ENCODE measurements at places on chromosomes 2 and 18.

DNA sequence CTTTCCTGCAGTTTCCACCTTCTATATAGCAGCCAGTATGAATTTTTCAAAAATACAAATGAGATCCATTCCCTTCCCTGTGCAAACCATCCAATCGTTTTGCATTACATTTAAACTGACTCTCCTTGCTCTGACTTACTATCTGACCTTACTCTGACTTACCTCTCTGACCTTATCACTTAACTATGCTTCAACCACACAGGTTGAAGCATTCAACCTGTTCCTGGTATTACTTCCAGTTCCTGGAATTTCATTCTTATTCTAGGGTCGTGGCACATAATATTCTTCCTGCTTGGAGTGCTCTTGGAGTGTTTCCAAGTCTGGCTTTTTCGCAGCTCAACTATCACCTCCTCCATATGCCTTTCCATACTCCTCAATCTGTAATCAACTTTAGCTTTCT lies 850.6 kb upstream of the CHAC2 start:
- DNase-seq: no peak

- no peak for DNase-seq
Measured at GRCh38 chr2:108633409-108633808, 85.9 kb upstream of the RANBP2 start.

- no peak for DNase-seq
Measured at GRCh38 chr18:74804677-74805076, 207.0 kb downstream of the ZNF407 start.

- DNase-seq: no peak
Measured at GRCh38 chr2:5530011-5530696, 162.0 kb upstream of the SOX11 start.

- DNase-seq: no peak
Measured at GRCh38 chr2:204664708-204665121, 119.4 kb downstream of the PARD3B start.

DNA sequence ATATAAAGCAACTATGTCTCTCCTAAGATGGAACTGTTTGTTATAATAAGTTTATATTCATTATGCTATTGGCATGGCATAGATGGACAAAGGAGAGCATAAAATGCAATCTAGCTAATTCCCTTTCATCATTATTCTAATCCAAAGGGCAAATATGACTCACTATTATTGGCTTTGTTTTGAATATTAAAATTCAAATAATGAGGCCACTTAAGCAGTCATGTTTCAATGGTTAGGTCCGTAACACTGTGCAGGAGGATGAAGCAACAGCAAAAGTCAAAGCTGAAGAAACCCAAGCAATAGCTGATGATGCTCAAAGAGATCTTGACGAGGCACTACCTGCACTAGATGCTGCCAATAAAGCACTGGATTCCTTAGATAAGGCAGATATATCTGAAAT lies 177.1 kb downstream of the TRABD2A start:
- DNase-seq: no peak

DNA sequence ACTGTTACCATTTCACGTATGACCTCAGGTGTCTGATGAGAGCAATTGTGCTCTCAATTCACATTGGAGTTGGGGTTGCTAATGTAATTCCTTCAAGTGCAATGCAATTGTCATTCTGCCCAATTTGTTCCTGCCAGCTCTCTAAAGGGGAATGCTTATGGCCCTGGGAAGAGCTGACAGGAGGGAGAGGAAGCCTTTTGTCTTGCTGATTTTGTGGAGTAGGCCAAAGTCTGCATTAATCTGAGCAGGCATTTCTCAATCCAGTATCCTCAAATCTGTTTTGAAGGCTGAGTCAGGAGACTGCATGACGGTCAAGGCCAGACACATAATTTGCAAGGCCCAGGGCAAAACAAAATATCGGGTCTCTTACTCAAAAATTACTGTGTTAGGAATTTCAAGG lies 326.4 kb upstream of the SPHKAP start:
- no peak for DNase-seq

DNA sequence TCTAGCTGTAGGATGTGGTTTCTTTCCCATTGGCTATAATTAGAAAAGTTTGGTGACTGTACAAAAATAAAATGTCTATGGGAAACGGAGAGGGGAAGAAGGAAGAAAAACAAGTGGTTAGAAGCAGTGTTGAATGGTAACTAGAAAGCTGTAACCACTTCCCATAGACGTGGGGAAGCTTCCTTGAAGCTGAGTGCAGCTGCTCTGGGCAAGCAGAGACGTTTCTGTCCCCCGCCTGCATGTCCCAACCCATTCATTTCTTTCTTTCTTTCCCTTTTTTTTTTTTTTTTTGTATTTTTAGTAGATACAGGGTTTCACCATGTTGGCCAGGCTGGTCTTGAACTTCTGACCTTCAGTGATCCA lies 367.8 kb upstream of the HS6ST1 start:
- DNase-seq: no peak

- no peak for DNase-seq
Measured at GRCh38 chr18:7479756-7480155, 87.4 kb upstream of the PTPRM start.

DNA sequence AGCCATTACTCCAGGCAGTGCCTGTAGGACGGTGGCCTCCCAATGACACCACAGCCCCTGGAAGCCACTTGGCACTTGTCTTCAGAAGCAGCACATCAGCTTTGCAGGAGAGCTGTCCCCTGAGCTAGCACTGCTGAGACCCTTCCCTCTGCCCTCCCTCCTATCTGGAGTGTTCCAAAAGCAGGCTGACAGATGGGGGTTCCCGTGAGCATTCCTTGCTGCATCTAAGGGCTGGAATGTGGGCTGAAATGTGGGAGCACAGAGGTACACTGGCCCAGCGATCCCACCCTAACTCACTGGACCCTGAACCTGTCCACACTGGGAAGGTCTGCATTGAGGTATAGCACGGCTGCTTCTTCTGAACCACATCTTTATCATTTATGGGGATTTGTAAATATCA lies 230.1 kb downstream of the ANAPC1 start:
- no peak for DNase-seq

DNA sequence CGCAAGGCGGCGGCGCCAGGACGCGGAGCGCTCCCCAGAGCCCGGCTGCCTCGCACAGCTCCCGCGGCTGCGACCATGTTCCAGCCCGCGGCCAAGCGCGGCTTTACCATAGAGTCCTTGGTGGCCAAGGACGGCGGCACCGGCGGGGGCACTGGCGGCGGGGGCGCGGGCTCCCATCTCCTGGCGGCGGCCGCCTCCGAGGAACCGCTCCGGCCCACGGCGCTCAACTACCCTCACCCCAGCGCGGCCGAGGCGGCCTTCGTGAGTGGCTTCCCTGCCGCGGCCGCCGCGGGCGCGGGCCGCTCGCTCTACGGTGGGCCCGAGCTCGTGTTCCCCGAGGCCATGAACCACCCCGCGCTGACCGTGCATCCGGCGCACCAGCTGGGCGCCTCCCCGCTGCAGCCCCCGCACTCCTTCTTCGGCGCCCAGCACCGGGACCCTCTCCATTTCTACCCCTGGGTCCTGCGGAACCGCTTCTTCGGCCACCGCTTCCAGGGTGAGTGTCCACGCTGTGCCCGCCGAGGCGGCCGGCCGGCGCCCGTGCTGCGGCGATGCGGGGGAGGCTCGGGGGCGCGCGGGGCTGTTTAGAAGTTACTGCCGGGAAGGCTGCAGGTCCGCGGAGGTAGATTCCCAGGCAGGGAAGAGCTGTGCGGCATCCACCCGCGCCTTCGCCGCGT lies 696 bp downstream of the EMX1 start:
- DNase-seq: no peak

- DNase-seq: no peak
Measured at GRCh38 chr2:203928849-203929248, 7.7 kb upstream of the ICOS start.

All from SIG-M5 (cell line).